Stimulated activated CD8-positive, alpha-beta memory T cell treated with anti-CD3 and anti-CD28 coated beads, Interleukin-4, amount 100 ng/mL, for 1 hour (primary cell): ENCODE measurements at places on chromosomes 4 and X.

GRCh38 chr4:150867148-150867547 lies 147.9 kb downstream of the LRBA start:
- no peak for DNase-seq

DNA sequence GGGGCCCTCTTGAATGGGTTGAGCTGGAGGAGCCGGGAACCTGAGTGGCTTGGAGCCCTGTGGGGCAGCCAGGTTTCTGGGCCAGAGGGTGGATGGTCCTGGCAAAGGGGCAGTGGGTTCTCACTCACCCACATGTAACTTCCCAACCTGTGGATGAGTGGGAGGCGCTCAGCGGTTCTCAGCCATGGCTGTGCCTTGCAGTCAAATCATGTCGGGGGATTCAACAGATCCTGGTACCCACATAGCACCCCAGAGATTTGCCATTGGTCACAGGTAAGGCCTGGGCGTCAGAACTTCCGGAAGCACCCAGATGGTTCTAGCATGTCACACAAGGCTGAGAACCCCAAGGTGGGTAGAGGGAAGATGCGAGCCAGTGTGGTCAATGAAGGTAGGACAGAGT lies 21.9 kb upstream of the CLCN4 start:
- DNase-seq = no peak

DNA sequence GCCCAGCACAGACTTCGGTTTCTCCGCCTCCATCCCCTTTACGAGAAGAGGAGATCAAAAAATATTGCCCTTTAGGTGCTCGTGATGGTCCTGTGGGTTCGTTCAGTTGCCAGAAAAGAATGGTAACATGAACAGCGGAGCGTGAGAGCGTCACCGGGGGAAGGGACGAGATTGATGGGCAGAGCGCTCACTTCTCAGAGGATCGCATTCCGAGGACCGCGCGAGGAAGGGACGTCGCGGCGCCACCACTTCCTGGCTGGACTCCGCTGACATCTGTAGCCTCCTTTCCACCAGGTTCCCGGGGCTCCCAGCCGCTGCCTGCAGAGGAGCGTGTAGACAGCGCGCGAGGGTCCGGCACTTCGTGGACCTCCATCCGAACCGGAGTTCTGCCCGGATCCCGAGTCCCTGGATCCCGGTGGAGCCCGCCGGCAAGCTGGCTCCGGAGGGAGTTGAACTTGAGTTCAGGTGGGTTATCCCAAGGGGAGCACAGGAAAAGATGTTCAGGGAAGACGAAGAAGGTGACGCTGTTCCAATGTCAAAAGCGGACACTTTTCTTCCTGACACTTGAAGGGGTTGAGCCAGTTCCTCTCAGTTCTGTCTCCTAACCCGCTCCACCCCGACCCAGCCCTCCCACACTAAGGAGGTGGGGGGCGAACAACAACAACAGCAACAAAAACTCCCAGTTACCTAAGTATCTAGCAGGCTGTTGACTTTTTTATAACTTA lies 484 bp downstream of the GALNTL6 start:
- no peak for DNase-seq

DNA sequence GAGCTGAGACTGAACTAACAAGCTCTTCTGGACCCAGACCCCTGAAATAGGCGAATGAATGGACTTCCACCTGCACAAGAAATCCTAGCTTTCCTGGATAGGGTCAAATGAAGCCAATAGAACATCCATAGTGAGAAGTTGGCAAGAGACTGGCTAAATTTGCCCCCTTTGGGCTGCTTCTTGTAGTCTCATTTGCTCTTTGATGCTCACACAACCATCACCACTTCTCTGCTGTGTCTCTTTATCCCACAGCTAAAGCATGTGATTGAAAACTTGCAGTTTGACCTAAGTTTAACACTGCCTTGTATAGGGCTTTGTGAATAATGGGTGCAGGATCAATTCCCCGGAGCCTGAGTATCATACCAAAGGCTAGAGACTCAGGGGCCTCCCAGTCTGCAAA lies 38.2 kb downstream of the NLGN3 start:
- DNase-seq = no peak

GRCh38 chr4:129455482-129455881 lies 359.5 kb downstream of the C4orf33 start:
- no peak for DNase-seq

DNA sequence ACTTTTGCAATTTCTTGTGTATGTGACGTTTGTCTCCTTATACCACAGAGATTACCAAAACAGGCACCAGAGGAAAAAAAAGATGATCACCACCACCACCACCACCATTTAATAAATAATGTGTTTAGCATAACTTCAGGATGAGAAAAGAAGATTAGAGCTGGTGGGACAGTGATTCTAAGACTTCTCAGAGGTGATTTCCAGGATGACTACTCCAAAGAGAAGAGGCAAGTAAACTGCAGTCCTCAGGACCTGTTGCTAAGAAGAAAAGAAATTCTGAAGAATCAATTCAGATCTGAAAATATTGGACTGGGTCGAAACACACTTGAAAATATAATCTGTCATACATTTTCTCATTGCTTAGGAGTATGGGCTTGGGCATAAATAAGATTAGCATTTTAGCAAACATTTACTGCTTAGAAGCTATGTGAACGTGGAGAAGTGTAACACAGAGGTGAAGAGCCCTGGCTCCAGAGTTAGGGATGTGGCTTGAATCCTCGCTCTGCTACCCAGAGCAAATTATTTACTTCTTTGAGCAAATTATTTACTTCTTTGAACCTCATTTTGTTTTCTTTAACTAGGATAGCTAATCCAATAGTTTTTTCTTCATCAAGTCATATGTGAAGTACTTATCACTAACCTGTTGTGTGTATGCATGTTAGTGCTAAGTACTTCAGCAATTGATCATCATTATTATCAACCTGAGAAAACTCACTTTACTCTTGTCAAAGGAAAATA lies 10.5 kb upstream of the YTHDC1 start:
- DNase-seq = no peak

GRCh38 chr4:2246384-2247127 lies 4.6 kb upstream of the HAUS3 start:
- DNase-seq = no peak
